NCI-H187 (cell line): ENCODE measurements at places on chromosomes 7 and 10.
A peak's percentile ranks its signal among the peaks of the same experiment; 100 is the strongest.

DNA sequence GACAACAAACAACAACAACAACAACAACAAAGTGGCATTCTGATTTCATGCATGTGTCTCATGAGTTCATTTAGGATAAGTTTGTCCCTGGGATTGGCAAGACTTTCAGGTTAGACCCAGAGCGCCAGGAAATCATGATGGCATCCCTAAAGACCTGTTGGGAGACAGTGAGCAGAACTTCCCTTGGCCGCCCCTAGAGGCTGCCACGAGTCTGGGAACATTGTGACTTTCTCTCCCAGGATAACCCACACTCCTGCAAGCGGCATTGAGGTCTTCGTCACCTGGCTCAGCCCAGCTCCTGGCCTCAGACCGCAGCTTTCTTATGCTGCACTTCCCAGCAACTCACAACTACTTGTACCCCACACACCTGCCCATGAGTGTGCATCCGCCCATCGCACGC is 80.5 kb upstream of the RNF32 start:
- no peak for DNase-seq

DNA sequence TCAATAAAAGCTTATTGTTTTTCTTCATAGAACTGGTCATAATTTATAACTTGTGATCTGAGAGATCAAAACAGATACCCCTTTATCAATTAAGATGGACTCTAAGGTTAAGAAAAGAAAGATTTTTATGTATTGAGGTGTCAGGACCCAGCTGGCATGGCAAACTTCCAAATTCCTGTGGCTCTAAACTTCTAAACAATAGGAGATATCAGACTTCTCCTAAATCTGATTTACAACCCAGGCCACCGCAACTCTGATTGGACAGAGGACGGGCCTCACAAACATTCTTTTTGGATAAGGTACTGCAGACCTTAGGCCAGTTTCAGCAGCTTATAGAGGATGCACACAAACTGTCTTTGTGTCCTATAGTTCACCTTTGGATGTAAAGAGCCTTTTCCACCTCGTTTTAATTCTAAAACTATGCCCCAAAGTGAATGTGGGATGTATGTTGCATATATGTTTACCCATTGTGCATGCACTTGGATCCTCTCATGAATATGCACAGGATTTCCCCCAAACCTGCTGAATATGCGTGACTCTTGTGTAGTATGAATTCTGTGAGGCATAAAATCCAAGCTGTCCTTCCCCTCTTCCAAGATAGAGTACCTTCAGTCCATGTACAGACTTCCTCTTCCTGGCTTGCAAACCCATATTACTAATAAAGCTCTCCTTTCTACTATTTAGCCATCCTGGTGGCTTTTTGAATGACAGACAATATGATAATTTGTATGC is 69.0 kb downstream of the ELMO1 start:
- no peak for DNase-seq

- peak; percentile 36 for DNase-seq
Measured at GRCh38 chr10:110609605-110610004, 34.5 kb upstream of the RBM20 start.

DNA sequence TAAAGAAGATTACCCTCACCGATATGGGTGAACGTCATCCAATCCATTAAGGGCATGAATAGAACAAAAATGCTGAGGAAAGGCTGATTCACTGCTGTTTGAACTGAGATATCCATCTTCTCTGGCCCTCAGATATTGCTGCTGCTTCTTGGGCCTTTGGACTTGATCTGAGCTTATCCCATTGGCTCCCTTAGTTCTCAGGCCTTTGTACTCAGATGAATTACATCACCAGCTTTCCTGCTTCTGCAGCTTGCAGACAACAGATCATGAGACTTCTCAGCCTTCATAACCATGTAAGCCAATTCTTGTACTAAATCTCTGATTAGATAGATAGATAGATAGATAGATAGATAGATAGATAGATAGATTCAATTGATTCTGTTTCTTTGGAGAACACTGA is 40.2 kb downstream of the CYCS start:
- no peak for DNase-seq

GRCh38 chr7:82018226-82018625 is 248.4 kb upstream of the HGF start:
- no peak for DNase-seq

- DNase-seq, result no peak
Measured at GRCh38 chr10:103104721-103105120, 88.4 kb downstream of the NT5C2 start.

GRCh38 chr10:63068246-63068645 is 64.9 kb upstream of the NRBF2 start:
- DNase-seq, result no peak

DNA sequence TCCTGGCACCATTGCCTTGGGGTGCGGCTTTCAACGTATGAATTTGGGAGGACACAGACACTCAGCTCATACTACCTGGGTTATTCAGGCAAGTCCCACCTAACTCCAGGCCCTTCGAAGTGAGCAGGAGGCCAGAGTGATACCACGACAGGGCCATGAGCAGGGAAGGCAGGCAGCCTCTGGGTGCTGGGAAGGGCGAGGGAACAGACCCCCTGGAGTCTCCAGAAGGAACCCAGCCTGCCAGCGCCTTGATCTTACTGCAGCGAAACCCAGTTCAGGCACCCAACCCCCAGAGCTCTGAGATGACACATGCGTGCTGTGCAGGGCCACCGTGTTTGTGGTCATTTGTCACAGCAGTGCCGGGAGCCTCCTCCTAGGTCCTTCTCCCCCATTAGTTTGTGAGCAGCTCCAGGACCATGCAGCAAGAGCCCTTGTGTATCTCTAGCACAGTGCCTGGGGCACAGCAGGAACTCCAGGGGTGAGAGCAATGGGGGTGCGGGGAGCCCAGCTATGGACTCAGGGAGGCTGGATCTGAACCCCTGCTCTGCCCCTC is 7.7 kb upstream of the INSIG1 start:
- DNase-seq, result no peak

GRCh38 chr10:29317027-29317420 is 28.2 kb downstream of the LYZL1 start:
- no peak for DNase-seq

GRCh38 chr7:144738708-144739314 is 97.0 kb downstream of the TPK1 start:
- no peak for DNase-seq

- DNase-seq, result no peak
Measured at GRCh38 chr10:62380016-62380415, 5.8 kb downstream of the ZNF365 start.

DNA sequence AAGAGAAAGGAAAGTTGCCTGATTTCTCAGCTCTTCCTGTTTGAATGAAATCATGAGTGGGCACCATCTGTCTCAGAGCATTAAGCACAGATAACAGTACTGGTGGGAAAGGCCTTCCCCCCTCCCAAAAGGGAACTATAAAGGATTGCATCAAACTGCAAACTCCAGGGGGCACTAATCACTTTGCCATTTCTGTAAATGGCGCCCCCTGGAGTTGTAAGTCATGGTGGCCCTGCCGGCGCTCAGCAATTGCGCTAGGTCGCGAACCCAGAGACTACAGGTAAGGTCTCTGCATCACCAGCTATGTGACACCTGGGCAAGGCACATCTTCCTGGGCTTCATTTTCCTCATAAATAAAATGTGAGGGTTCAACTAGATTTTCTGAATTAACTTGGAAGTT is 11.1 kb downstream of the LRRC4 start:
- no peak for DNase-seq

DNA sequence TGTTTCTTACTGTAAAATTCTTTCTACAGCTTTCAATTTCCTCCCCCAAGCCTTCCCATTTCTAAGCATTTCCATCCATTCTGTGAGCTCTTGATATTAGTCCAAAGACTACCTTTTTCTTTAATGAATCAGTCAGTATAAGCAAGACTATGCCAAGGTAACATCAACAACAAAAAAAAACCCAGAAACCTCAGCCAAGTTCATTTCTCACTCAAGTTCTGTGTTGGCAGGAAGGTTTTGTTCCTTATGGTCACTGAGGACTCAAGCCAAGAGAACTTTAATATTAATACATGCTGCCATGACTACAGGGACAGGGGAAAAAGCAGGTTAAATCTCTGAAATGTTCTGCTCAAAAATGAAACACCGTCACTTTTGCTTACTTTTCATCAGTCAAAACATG is 621.2 kb upstream of the NRP1 start:
- DNase-seq, result no peak

DNA sequence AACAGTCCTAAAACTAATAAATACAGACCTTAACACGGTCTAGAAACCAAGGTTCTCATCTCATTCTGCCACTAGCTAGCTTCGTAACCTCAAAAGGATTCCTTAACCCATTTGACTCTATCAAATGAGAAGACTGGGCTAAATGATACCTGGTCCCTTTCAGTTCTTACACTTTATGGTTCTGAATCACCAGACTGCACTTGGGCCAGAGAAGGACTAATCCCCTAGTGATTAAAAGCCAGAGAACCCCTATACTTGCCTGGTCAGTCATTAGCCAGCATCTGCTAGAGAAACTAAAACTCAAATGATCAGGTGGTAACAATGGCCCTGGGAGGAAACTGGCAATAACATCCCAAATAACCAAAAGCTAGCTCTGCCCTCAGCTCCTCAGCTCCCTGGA is 16.8 kb downstream of the TMEM243 start:
- no peak for DNase-seq

GRCh38 chr7:26101361-26102151 is 50.4 kb upstream of the NFE2L3 start:
- DNase-seq, result no peak

DNA sequence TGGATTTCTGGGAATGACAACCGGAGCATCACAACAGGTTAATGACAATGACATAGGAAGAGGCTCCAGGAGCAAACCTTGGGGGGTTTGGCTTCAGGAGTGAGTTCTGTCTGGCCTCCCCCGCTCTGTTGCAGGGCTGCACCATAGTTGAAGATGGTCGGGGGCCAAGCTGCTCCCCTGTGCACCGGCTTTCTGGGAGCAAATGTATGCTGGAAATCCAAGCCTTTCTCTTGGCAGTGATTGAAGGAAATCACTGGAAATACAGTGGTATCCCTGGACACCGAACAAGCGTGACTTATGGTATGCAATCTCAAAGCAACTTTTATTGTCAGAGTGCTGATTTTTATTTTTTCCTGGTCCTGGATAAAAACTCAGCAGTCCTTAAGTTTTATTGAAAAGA is 251.9 kb upstream of the ZNF32 start:
- DNase-seq, result no peak

- DNase-seq, result no peak
Measured at GRCh38 chr7:149774237-149775175, 1.1 kb upstream of the ZNF467 start.

DNA sequence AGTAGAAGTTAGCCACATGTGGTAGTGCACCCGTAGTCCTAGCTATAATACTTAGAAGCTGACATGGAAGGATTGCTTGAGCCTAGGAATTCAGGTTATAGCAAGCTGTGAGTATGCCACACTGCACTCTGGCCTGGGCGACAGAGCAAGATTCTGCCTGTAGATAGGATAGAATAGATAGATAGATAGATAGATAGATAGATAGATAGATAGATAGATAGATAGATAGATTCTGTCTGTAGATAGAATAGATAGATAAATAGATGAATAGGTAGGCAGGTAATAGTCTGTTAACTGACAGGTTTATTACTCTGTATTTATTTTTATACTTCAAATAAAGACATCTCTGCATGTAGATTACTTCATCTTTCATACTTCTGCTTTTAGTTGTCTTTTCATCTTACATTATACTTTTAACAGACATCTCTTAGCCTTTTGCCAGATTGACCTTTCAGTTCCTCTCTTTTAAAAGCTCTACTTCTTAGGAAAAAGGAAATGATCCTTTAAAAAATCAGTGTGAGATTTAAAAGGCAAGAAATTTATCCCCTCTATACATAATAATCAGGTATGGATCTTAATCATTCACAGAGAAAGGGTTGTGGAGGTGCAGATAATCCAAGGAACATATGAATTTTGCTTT is 31.8 kb downstream of the CCAR1 start:
- no peak for DNase-seq

DNA sequence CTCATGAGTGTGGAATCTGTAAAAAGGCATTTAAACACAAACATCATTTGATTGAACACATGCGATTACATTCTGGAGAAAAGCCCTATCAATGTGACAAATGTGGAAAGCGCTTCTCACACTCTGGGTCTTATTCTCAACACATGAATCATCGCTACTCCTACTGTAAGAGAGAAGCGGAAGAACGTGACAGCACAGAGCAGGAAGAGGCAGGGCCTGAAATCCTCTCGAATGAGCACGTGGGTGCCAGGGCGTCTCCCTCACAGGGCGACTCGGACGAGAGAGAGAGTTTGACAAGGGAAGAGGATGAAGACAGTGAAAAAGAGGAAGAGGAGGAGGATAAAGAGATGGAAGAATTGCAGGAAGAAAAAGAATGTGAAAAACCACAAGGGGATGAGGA is 207.7 kb downstream of the ZEB1 start:
- DNase-seq, result no peak

DNA sequence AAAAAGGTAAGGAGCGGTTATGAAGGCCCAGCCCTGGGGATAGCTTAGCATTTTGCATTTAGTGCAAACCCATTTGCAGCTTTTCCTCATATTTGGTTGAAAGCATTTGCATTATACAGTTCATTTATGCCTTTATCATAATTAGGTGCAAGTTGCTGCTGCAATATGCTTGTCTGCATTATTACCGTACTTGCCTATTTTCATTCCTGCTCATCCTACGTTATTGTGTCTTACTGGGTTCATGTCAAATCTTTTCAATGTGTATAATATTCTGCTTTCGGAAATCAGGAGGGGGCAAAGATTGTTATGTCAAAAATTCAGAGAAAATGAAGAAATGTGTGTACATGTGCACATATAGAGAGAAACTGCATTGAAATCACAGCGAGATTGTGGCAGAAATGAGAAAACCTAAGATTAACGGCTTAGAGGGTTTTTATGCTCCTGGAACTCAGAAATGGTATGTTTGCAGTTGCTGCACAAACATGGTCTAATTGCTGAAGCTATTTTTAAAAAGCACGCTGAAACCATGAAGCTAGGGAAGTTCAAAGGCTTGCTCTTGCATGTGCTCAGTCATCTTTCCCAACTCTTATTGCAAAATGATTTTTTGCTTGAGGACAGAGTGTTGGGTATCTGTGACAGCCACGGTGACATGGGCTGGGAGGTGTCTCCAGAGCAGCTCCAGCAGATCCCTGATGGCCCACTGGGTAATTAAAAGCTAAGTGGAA is 613.2 kb downstream of the SDK1 start:
- DNase-seq, result no peak

DNA sequence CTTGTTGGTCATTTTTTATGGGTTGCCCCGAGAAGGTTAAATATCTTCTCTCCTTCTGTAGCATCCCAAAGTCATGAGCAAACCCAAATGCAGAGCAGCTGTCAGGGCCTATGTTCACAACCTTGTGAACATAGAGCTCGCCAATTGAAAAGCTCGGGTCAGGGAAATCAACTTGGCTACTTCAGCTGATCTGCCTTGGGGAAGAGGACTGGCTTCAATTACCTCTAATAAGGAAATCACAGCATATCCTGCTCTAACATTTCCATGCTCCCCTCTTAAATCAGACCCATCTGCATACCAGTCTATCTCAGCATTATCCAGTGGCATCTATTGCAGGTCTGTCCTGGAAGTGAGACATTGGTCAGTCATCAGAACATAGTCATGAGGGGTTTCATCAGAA is 105.6 kb downstream of the ANKRD26 start:
- no peak for DNase-seq
